ENCODE measurements at places on chromosomes 2 and 18.

- DNase-seq = no peak
Observed at GRCh38 chr2:239349453-239350135, 51.2 kb downstream of the HDAC4 start.

- no peak for DNase-seq
Observed at GRCh38 chr2:157304811-157305722, 20.6 kb downstream of the ERMN start.

- no peak for DNase-seq
Observed at GRCh38 chr18:74579496-74580065, 18.1 kb upstream of the ZNF407 start.

GRCh38 chr18:75757951-75758350 lies 330.4 kb upstream of the SMIM21 start:
- DNase-seq = no peak

- DNase-seq = no peak
Observed at GRCh38 chr2:215658635-215659305, 222.9 kb upstream of the FN1 start.
